ENCODE measurements at places on chromosomes 2 and 18. TPM values are rescaled to one million over a fixed set of nuclear protein-coding genes. Genes with fewer than 3 reads are reported as not detected.

PGAP1 gene
- 12.9 TPM for total RNA-seq

RIT2 gene
- total RNA-seq = not detected

IMP4 gene
- 50.5 TPM for total RNA-seq

GCKR gene
- 0.78 TPM for total RNA-seq

IL1R1 gene
- total RNA-seq = 278 TPM

TLX2 gene
- 0.11 TPM for total RNA-seq

LRRTM1 gene
- not detected for total RNA-seq

ZNF804A gene
- total RNA-seq = 0.11 TPM

POTEI gene
- total RNA-seq = not detected

TRIM43 gene
- total RNA-seq = not detected

AKAIN1 gene
- not detected for total RNA-seq

IL18RAP gene
- total RNA-seq = not detected

ABCG8 gene
- not detected for total RNA-seq

DYNAP gene
- total RNA-seq = not detected

LRRFIP1 gene
- total RNA-seq = 63.6 TPM

LIMS2 gene
- total RNA-seq = 7.4 TPM

ALPI gene
- not detected for total RNA-seq

OSBPL1A gene
- total RNA-seq = 46.6 TPM

GKN1 gene
- 0.26 TPM for total RNA-seq

SEPTIN2 gene
- 563 TPM for total RNA-seq

NYAP2 gene
- not detected for total RNA-seq

HNRNPLL gene
- 63.6 TPM for total RNA-seq

CCDC102B gene
- 1.3 TPM for total RNA-seq

ADGRF3 gene
- total RNA-seq = 0.22 TPM

CERKL gene
- 0.32 TPM for total RNA-seq

RNPEPL1 gene
- 15.0 TPM for total RNA-seq

KCNF1 gene
- total RNA-seq = not detected

EPB41L5 gene
- total RNA-seq = 6.4 TPM

B4GALT6 gene
- total RNA-seq = 10.9 TPM

SP9 gene
- not detected for total RNA-seq

HOXD3 gene
- total RNA-seq = 6.4 TPM

TGIF1 gene
- 90.0 TPM for total RNA-seq

PLCL1 gene
- total RNA-seq = 0.39 TPM

ST8SIA5 gene
- total RNA-seq = 0.43 TPM

MC2R gene
- total RNA-seq = not detected

PHOSPHO2 gene
- total RNA-seq = 11.2 TPM

EDAR gene
- total RNA-seq = not detected

GAREM2 gene
- total RNA-seq = 2.7 TPM

ANKRD30BL gene
- not detected for total RNA-seq

MOGAT1 gene
- not detected for total RNA-seq

NUP35 gene
- 10.3 TPM for total RNA-seq

ASB1 gene
- 12.6 TPM for total RNA-seq

CYRIA gene
- 25.9 TPM for total RNA-seq

STEAP3 gene
- 38.8 TPM for total RNA-seq

SLC8A1 gene
- 139 TPM for total RNA-seq

MEP1B gene
- total RNA-seq = not detected

CCDC138 gene
- total RNA-seq = 6.5 TPM

PRSS56 gene
- not detected for total RNA-seq

CDH19 gene
- 0.11 TPM for total RNA-seq

LAMA3 gene
- total RNA-seq = 7.1 TPM

RNF144A gene
- 18.9 TPM for total RNA-seq

PREB gene
- total RNA-seq = 29.9 TPM

IL1R2 gene
- total RNA-seq = 1.3 TPM

VWA3B gene
- not detected for total RNA-seq

FBXO36 gene
- 6.5 TPM for total RNA-seq

YPEL5 gene
- total RNA-seq = 91.2 TPM

IL1B gene
- not detected for total RNA-seq
